ENCODE measurements at places on chromosomes 1 and 21. TPM values are rescaled to one million over a fixed set of nuclear protein-coding genes. Genes with fewer than 3 reads are reported as not detected.
A peak's percentile ranks its signal among the peaks of the same experiment; 100 is the strongest.

GRCh38 chr1:214720561-214720960 lies 117.6 kb downstream of the CENPF start:
- H3K4me3 ChIP-seq = no peak overlapping the region
- H3K36me3 ChIP-seq = no peaks in the 10 kb centered on the region
- no peak overlapping the region for H3K27ac ChIP-seq
- no peaks in the 10 kb centered on the region for H3K4me1 ChIP-seq
- no peak for DNase-seq

DNA sequence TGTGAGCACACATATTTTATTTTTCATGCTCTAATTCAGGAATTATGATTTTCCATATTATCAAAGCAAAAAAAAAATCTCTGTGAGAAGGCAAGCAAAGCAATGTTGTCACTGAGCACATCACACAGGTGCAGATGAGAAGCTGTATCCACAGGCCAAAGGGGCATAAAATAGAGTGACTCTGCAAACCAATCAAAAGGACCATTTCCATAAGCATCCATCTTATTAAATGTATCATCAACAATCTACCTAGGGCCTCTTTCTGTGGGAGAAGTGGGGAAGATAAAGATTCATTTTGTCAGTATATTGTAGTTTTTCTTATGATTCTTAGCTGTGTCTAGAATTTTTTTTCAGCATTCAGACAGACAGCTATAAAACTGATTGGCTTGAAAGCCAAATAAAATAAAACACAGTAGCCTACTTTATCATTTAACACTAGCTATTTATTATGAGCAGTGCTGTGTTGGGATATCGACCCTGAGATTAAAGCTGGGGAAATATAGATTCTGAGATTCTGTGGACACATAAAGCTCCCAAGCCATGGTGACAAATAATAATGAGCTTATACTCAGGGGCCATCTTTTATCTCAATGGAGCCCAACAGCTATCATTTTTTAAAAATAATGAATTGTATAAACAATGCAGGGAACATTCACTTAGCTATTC lies 90.3 kb downstream of the LPAR3 start:
- no peak overlapping the region for H3K27ac ChIP-seq
- H3K4me1 ChIP-seq = no peaks in the 10 kb centered on the region
- DNase-seq = no peak
- peaks cover 7% of the 10 kb centered on the region for H3K27me3 ChIP-seq
- H3K36me3 ChIP-seq = no peaks in the 10 kb centered on the region
- H3K4me3 ChIP-seq = no peak overlapping the region

DNA sequence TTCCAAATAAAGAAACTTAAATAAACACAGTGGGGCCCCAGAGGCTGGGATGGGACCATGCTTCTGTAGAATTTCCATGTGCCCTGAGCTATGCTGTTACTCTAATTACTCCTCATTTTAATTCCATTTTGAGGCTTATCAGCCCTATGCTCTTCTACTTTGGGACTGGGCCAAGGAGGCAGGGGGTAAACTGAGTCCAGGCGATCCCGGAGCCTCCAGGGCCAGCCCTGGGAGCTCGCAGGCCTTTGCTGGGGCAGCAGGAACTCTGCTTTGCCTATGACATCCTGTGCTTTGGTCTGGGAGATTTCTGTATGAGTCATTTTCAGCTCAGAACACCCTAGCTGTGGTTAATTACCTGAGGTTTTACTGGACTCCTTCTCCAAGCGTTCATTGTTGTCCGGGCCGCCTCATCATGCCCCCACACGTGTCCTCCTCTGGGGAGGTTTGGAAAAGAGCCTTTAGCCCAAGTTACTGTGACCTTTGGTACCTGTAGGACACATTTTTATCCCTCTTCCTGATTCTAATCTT lies 95.7 kb downstream of the RHOU start:
- peak; percentile 63 for DNase-seq
- H3K4me1 ChIP-seq = peaks cover 60% of the 10 kb centered on the region
- peaks cover 9% of the 10 kb centered on the region for H3K36me3 ChIP-seq

- DNase-seq = no peak
- H3K4me1 ChIP-seq = no peaks in the 10 kb centered on the region
- no peak overlapping the region for H3K4me3 ChIP-seq
- H3K36me3 ChIP-seq = no peaks in the 10 kb centered on the region
- no peak overlapping the region for H3K27ac ChIP-seq
- no peaks in the 10 kb centered on the region for H3K27me3 ChIP-seq
Observed at GRCh38 chr21:25406887-25407579, 200.2 kb downstream of the MRPL39 start.

DNA sequence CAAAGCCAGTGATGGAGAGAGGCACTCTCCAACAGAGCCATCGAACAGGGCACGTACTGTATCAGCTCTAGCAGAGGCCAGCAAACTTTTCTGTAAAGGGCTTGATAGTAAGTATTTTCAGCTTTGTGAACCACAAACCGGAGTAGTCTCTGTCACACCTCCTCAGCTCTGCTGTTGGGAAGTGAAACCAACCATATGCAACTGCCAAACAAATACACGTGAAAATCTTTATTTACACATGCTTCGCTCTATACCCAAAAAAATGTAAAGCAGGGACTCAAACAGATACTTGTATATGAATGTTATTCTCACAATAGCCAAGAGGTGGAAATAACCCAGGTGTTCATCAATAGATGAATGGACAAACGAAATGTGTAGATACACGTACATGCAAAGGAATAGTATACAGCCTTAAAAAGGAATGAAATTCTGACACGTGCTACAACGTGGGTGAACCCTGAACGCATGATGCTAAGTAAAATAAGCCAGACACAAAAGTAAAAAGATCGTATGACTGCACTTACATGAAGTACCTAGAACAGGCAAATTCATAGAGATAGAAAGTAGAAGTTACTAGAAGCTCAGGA lies 39.0 kb downstream of the SETD4 start:
- H3K36me3 ChIP-seq = no peaks in the 10 kb centered on the region
- no peak overlapping the region for H3K4me3 ChIP-seq
- H3K27ac ChIP-seq = no peak overlapping the region
- no peak for DNase-seq
- no peaks in the 10 kb centered on the region for H3K27me3 ChIP-seq

DNA sequence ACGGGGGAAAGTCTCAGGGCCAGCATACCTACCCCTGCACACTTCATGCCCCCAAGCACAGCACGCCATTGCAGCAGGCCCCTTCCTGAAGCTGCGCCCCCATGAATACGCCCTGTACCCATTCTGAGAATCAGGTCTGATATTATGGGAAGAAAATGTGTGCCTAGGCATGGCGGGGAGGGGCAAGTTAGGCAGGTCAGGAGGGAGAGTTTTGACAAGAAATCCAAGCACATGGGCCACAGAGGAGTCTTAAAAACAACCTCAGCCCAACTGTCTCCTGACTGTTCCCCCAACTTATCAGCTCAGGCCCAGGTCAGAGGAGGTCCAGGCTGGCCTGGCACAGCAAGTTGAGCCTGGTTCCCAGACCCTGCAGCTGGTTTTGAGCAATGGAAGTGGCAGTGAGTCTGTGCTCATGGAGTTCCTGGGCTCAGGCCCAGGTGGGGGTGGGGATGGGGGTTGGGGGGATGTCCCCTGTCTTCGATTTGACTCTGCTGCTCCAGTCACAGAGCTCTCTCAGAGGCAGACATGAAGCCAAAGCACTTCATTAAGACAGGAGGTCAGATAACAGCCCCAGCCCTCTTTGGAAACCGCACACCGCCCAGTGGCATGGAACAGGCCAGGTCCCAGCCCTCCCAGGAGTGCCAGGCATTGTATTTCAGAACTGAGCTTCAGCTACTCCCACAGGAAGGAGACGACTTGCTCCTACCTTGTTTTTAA lies 20.6 kb upstream of the BCAR3 start:
- DNase-seq = peak; percentile 24
- H3K4me3 ChIP-seq = no peak overlapping the region
- peak overlapping the region; percentile 90 for H3K27ac ChIP-seq
- H3K4me1 ChIP-seq = peaks cover 27% of the 10 kb centered on the region
- H3K36me3 ChIP-seq = peaks cover 7% of the 10 kb centered on the region

The NAV1 gene
- 24.8 TPM for total RNA-seq

The REG4 gene
- not detected for total RNA-seq

The SFT2D2 gene
- total RNA-seq = 98.3 TPM

Data from Calu3 (cell line).